T-helper 1 cell (primary cell): ENCODE measurements at places on chromosomes 6 and 20.
A peak's percentile ranks its signal among the peaks of the same experiment; 100 is the strongest.

DNA sequence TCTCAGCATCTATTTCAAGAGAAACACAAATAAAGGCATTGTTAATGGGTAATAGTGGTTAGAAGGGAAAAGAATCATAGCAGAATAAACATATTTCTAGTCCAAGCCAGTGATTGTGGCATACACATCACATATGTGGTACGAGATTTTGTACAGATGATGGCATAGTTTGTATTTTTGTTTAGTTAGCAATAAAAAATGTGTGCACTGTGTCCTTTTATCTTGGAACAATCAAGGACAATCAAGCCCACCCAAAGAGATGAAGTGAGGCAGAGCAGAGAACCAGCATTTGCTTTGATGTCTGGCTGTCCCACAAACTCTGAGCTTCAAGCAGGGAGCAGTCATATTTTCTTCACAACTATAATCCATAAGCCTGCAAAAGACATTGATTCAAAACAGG is 256.5 kb upstream of the CHD6 start:
- DNase-seq, result no peak

DNA sequence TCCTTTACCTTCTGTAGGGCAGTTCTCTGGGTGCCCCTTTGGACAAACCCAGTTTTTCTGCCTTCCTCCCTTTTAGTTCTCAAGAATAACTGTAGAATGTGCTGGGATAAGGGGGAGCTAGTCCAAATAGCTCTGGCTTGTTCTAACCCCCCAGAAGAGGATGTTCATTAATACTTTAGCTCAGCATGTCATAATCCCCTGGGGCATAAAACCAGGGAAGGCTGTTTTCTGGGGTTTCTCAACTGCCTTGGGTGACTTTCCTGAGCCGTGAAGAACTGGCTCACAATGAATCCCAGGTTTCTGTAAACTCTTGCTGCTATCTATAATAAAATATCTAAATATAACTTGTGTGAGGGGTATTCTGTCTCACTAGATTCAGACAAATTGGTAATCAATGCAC is 44.5 kb upstream of the RNF217 start:
- DNase-seq, result no peak

DNA sequence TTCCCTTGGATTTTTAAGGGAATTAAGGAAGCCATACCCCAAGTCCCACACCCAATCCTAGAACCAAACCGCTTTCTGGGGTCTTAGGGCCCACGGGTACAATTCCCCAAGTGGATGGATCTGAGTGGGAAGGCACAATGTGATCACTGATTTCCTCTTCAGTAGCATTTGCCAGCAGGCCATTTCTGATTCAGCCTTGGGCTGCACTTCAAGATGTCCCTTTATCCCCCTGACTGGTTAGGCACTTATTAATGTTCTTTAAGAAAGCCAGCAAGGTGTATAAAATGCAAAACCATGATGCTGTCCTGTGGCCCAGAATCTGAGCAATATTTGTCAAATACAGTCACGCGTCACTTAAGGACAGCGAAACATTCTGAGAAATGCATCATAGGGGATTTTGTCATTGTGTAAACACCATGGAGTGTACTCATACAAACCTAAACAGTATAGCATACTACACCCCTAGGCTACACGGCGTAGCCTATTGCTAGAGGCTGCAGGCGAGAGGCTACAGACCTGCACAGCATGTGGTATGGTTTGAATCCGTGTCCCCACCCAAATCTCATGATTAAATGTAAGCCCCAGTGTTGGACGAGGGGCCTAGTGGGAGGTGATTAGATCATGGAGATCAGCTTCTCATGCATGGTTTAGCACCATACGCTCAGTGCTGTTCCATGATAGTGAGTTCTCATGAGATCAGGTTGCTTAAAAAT is 234.2 kb downstream of the NRN1 start:
- DNase-seq, result no peak

GRCh38 chr6:52363228-52363867 is 1.4 kb downstream of the PAQR8 start:
- no peak for DNase-seq

DNA sequence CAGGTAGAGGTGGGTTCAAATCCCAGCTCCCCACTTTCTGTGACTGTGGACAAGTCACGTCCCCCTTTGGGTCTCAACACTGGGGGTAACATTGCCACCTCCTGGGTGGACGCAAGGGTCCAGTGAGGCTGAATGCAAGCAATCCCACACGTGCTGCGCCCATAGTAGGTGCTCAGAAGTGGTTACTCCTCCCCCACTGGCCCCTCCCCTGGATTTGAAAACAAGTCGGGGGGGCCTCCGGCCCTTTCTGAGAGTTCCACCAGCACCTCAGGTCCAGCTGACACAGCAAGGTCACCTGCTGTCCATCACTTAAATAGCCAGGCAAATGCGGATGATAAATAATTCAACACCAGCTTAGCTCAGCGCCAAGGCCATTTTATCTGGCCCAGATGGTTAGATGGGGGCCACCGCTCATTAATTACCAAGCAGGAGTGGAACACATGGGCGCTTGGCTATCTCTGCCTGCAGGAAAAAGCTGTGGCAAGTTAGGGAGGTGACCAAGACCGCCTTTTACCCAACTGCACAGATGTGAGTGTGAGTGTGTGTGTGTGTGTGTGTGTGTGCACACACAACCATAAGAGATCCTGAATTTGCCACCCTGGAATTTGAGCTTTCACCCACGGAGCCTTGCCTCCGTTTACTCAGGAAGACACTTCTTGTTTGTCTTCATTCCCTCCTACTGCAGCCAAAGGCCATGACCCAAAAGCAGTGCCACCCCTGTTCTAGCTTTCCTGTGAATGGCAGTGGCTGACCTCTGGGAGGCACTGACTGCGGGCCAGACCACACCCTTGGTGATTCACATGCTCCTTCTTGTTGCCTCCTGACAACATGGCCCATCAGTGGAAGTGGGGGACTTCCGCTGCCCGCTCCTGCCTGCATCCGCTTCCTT is 34.7 kb upstream of the KCNB1 start:
- DNase-seq, result no peak

DNA sequence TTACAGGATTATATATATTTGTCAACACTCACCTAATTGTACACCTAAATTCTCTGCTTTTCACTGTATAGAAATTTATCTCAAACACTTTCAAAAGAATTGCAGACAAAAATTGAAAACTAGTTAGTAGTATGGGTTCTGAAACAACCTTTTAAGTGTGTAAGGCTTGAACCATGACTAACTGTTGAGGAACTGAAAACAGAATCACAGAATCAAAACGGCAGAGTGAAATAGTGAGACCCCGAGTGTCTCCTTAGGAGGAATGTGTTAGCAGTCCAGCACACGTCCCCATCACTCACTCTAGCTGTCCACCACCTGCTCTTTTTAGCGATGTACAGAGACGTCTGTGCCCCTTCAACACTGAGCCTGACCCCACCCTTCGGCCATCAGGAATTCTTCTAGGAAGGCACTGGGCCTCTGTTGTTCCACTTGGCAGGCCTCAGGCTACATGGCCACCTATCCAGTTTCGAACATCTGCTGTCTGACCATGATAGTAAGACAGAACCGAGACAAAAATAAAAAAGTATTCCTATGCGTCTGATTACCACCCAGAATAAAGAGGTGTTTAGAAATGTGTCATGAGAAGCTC is 227.4 kb downstream of the C6orf118 start:
- no peak for DNase-seq

DNA sequence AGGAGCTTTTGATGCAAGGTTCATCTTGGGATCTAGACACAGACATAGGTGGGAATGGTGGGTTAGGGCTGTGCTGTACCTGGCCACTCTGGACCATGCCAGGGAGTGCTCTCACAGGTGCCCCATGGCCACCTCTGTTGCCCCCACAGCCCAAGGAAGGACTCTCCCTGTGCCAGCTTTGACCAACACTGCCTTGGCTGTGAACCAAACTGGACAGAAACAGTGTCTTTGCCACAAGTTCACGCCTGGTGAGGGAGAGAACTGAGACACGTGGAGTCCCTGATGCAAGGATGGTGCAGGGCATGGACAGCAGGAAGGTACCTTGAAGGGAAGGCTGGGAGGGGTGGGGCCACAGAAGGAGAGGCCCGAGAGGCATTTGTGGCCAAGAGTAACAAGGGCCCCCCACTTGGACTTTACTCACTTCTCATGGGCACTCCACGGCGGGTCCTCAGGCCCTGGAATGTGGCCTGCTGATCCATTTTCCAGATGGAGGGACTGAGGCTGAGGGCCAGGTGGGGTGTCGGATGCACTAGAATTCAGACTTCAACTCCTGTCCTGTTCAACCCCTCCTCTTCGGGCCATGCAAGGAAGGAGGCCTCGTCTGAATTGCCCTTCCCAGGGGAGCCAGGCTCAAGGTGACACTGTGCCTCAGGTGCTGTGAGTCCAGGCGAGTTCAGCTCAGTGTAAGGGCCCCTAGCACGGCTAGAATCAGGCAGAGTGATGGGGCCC is 103.3 kb downstream of the YTHDF1 start:
- DNase-seq, result no peak

GRCh38 chr6:84508334-84508733 is 256.1 kb downstream of the TBX18 start:
- DNase-seq, result no peak

DNA sequence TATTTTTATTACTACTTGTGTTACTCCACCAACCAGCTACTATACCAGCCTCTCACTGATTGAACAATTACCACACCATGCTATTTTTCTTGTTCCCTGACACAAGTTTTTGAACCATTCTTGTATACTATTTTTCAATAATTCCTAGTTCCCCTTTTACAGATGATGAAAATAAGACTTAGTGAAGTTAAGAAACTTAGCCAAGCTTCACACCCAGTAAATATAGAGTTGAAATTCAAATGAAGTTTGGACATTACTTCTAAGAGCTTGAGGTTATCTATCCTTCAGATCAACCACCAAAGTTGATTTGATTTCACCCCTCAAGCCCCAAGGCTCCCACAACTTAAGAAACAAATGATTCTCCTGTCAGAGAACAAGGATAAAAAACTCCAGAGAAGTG is 13.1 kb upstream of the BCAS1 start:
- no peak for DNase-seq

- DNase-seq, result no peak
Measured at GRCh38 chr6:160077526-160077925, 44.1 kb upstream of the SLC22A1 start.

DNA sequence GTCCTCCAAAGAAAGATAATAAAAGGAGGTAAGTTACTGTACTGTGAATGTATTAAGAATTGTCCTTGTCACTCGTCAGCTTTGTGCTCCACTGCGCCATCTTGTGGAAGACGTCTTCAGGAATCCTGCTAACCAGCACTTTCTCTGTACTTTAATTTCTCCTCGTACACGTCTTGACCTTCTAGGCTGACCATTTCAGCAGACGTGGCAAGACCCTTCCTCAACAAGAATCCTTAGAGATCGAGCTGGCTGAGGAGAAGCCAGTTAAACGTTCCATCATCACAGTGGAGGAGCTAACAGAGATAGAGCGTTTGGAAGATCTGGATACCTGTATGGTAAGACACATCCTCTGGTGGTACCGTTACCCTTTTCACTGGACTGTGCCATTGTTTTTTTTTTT is 95.5 kb upstream of the SCGN start:
- peak; percentile 74 for DNase-seq

DNA sequence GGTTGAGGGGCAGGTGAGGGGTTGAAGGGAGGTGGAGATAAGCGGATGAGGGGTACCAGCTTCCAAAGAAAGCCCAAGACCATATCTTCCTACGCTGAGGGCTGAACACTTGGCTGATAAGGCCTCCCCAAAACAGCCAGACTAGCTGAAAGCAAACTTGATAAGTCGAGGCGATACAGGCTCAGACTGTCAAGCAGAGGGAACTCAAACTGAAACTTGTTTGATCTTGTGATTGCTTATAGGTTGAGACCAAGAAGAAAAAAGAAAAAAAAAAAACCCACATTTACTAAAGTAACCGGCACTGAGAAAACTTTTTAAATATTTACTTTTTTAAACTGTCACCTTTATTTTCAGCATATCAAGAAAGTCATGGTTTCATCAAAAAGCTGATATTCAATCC is 73.6 kb downstream of the TRERF1 start:
- no peak for DNase-seq

DNA sequence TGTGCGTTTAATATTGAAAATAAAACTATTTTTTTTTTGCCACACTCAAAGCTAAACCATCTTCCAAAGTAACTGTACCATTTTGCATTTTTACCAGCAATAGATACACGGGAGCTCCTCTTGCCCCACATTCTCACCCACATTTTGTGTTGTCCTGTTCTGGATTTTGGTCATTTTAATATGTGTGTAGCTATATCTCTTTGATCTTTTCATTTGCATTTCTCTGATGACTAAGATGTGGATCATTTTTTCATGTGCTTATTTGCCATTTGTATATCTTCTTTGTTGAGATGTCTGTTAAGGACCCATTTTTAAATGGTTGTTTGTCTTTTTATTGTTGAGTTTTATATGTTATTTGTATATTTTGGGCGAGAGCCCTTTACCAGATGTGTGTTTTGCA is 1543.5 kb downstream of the GRIK2 start:
- DNase-seq, result no peak
